NCI-H2107 (cell line): ENCODE measurements at places on chromosomes 6 and 20.

DNA sequence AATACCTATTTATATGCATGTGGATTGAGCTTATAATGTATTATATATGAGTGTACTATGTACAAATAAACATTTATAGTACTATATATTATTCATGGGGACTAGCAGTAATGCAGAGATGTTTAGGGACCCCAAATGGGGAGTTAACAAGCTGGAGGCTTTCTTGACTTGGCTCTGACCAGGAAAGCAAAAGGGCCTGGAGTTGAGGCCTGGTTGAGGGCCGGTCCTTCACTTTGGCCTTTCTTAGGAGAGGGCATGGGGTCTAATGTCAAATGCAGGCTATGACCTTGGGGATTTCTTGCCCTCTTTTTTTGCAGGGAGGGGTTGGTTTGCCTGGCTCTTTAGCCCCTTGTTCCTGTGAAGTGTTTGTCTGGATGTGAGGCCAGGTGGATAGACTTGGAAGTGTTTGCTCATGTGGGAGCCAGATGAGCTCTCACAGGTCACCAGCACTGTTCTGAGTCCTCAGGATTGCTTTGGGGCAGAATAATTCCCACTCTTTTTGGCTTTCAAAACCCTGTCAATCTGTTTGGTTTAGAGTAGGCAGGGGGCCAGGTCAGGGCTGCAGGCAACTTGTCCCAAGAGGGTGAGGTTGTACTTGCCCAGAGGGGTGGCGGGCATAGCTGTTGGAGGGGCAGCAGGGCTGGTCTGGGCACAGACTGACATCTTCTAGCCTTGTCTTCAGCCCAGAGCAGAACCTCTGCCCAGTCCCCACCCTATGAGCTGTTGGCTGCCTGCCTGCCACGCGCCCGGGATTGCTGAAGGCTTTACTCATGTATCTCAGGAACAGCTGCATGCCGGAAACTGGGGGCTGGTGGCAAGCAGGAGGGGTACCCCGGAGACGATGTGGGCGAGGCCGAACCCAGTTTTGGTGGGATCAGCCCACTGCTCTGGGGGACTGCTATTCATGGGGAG is 14.6 kb downstream of the TJAP1 start:
- DNase-seq: no peak

DNA sequence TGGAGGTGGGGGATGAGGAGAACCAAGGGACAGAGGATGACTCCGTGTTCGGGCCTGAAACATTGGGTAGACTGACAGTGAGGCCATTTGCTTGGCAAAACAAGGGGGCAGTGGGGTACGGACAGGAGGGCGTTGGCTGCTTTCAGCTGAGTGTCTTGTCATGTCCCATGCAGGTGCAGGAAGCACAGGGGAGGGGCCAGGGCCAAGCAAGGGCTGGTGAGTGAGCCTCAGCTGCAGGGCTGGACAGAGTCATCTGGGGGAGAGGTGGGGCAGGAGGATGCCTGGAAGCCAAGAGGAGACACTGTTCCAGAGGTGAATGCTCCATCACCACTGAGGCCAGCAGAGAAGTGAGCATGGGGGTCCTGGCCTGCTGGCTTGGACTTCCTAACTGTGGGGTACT is 78.4 kb downstream of the ERMARD start:
- DNase-seq: no peak

- DNase-seq: no peak
Observed at GRCh38 chr20:12750221-12750620, 258.6 kb upstream of the SPTLC3 start.

DNA sequence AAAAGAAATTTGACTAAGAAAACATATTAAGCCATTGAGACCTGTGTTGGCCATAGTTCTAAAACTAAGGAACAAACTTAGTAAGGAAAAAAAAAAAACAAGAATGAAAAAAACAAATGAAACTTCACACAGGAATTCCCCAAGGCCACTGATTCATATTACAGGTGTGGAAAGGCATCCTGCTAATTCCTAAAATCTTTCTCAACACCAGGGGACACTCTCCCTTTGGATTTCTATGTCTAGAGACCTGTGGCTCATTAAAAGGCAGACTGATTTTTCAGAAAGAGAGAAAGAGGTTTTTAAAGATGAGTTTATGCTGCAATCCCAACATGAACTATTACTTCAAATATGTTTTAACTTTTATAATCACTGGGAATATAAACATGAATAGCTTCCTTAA is at the start of gene OR12D1:
OR12D1 (plus strand) TSS at position 341 of the 400 bp plus-strand sequence.
- DNase-seq: no peak

DNA sequence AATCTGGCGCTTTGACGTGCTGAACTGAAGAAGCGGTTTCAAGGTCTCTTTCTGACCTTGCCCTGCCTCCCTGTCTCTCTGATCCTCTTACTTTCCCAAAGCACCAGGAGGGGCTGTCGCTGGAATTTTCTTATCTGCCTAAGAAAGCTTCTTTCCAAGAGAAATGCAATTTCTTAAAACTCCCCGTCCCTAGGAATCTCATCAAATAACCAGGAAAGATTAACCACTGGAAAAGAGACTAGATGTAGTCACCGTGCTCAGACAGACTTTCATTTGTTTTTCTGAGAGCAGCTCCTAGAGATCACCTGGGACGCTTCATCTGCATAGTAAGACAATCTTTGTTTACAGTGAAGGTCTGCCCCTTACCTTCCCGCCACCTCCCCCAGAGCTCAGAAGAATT is 38.6 kb downstream of the PDYN start:
- DNase-seq: no peak

GRCh38 chr20:62160253-62160652 is 16.7 kb downstream of the SS18L1 start:
- no peak for DNase-seq

- DNase-seq: no peak
Observed at GRCh38 chr6:133768656-133769295, 120.1 kb upstream of the TCF21 start.

DNA sequence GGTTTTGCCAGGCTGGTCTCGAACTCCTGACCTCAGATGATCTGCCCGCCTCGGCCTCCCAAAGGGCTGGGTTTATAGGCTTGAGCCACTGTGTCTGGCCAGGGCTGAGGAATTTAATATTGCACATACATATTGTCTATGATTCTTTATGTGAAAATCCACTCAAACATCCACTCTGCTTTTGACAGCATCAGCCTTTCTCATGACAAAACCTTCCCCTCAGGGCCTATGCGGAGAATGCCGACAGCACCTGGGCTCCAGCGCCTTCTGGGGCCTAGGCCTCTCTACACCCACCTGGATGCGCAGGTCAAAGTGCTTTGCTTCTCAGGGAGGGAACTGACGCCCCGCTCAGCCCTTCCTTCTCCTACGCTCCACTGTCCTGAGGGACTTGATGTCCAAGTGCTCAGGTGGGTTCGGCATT is 5.4 kb downstream of the RAMACL start:
- DNase-seq: no peak

DNA sequence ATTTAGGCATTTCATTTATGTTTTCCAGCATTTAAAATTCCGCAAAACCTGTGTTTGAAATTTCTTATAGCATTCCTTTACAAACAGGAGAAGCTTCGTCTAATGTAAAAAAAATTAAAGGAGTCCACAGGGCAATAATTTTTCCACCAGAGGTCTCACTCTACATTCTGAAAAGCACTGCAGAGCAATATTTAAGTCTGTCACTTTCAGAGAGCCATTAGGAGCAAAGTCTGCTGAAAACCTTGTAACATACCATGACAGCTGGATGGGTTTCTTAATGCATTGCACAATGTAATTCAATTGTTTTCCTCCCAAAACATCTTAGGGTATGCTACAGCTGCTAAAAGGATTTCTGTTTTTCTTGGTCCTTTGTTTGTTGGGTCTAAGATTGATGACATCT is 18.0 kb downstream of the BAG2 start:
- no peak for DNase-seq

- DNase-seq: no peak
Observed at GRCh38 chr6:143058987-143059386, 1.7 kb upstream of the AIG1 start.

DNA sequence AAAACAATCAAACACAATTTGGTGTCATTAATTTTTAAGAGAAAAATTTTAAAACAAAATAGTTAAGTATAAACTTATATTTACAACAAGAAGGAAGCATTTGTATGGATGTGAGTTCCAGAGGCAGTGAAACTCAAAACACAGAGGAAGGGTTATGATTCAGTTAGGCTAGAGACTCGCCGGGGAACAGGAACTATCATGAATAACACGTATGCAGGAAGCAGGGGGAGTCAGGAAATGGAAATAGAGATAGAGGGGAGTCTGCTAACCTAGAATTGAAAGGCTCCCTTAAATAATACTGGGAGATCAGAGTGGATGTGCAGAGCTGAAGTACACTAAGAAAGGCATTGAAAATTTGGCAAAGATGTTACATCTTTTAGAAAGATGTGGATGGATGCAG is 14.2 kb upstream of the HLA-DRB1 start:
- no peak for DNase-seq

- DNase-seq: no peak
Observed at GRCh38 chr6:9704989-9705388, 709.9 kb downstream of the TFAP2A start.

DNA sequence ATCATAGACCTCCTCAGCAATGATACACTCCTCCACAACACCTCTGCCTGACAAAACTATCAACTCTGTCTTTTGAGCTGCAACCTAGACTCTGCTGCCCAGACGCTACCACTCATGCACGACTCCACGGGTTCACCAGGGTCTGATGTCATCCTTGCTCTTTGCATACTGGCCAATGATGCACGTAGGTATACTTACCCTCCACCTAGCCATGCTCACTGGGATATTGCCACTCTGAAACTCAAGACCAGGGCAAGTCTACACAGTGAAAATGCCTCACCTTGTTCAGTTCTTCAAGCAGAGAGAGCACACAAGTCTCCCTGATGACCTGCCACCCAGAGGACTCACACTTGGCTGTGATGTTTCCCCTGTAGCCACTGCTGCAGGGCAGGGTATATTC is 27.7 kb downstream of the ADGRF1 start:
- no peak for DNase-seq

GRCh38 chr20:58706150-58706892 is 13.7 kb downstream of the NPEPL1 start:
- no peak for DNase-seq

DNA sequence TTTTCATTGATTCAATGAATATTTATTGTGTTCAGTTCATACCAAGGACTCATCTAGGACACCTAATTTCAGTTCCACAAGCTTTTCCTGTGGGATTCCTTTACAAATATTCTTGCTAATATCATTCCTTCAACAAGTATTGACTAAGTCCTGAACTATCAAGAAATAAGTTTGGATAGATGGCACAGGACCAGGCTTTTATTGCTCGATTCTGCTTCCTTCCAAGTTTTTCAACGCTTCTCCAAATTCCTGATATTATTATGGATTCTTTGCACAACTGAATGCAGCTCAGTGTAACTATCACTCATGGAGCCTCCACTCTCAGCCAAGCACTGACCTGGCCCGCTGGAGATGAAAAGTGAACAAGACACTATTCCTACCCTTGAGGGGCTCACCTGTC is 32.7 kb upstream of the COL21A1 start:
- no peak for DNase-seq
